ENCODE measurements at places on chromosomes 4 and X. TPM values are rescaled to one million over a fixed set of nuclear protein-coding genes. Genes with fewer than 3 reads are reported as not detected.
A peak's percentile ranks its signal among the peaks of the same experiment; 100 is the strongest.

MAGEC1 gene
- total RNA-seq, result not detected

SH3D19 gene
- 48.2 TPM for total RNA-seq

PLP2 gene
- 62.5 TPM for total RNA-seq

SSX4B gene
- not detected for total RNA-seq

ADH4 gene
- not detected for total RNA-seq

IQCM gene
- total RNA-seq, result not detected

DNA sequence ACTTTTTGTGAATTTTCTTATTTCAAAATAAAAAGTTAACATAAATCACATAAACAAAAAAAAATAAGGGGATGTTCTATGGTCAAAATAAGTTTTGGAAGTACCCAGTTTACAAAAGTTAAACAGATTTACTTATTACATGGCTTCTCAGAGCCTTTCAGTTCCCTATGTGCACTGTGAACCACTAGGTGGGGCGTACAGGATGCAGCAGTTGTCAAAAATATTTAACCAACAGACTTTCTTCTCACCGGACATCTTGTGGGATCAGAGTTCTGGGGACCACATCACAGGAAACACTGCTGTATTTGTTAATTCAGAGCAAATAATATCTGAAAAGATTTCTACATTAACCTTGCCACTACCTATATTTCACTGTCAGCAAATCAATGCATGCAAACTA lies 74.1 kb downstream of the SMARCA1 start:
- no peak for DNase-seq

DNA sequence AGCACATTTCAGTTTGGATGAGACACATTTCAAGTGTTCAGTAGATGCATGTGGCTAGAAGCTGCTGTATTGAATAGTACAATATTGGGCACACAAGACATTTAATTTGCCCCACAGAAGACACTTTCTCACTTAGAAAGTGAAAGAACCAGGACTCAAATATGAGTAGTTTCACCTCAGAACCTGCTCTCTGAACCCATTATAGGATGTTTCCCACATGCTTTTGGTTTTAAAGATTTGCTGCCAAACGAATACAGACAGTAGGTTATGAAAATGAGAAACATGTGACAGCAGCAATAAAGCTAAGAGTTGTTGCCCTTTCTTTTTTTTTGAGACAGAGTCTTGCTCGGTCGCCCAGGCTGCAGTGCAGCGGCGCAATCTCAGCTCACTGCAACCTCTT lies 32.3 kb downstream of the C4orf54 start:
- no peak for DNase-seq

- DNase-seq, result peak; percentile 45
These were observed 461 bp downstream of the FBXW7 start for GRCh38 chr4:152535360-152535902.

DNA sequence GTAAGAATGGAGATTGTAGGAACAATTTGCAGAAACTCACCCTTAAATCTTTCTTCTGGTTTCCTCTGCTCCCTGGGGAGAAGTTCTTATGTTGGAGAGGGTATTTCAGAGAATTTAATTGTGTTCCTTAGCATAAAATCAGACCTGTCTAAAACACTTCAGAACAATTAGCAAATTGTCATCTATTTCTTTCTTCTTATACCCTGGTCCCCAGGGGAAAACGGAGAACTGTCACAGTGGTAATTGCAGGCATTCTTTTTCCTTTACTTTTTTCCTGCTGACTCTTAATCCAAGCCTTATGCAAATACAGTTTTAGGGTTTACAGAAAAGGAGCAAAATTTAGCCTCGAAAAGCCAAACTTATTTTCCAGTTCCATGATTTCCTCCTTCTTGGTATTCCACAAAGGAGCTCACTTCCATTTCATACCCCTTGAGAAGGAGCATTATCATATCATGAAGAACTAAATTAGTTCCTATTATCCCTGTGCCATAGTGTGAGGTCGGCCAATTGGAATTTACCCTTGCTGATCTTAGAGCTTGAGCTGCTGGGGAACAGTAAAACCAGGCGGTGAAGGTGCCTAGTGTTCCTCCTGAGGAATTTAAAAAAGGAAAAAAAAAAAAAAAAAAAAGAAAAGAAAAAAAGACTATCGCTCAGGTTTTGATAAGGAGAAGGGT lies 173.8 kb downstream of the IL15 start:
- DNase-seq, result no peak

DNA sequence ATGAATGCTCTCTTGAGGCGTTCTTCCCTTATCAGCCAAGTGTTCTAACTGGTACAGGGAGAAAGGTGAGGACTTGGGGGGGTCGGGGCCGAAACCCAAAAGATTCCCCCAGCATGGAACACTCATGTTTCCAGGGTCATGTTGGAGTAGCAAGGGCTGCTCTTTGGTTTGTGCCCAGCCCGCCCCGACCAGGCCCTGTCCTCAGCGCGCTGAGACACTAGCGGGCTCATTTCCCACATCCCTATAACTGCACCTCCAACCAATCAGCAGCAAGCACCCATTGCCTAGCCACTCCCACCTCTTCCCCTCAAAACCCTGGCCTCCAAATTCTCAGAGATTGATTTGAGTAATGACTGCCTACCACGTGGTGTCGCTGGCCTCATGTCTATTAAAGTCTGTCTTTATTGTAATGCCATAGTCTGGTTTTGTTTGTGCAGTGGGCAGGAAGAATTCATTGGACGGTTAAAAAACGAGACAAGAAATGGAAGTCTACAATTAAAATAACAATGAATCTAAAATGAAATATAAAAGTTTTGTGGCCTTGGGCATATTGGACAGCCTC lies 1928.4 kb downstream of the STIM2 start:
- peak; percentile 3 for DNase-seq

GRCh38 chr4:169922632-169923276 lies 103.4 kb downstream of the MFAP3L start:
- peak; percentile 62 for DNase-seq

- no peak for DNase-seq
These were observed 6.4 kb upstream of the FRMPD3 start for GRCh38 chrX:107442914-107443527.

GRCh38 chr4:112112590-112113170 lies 32.6 kb upstream of the FAM241A start:
- no peak for DNase-seq

- DNase-seq, result no peak
These were observed 54.6 kb downstream of the NIPAL1 start for GRCh38 chr4:48071191-48071590.

GRCh38 chrX:31860686-31861085 lies 788.8 kb upstream of the FTHL17 start:
- DNase-seq, result no peak

DNA sequence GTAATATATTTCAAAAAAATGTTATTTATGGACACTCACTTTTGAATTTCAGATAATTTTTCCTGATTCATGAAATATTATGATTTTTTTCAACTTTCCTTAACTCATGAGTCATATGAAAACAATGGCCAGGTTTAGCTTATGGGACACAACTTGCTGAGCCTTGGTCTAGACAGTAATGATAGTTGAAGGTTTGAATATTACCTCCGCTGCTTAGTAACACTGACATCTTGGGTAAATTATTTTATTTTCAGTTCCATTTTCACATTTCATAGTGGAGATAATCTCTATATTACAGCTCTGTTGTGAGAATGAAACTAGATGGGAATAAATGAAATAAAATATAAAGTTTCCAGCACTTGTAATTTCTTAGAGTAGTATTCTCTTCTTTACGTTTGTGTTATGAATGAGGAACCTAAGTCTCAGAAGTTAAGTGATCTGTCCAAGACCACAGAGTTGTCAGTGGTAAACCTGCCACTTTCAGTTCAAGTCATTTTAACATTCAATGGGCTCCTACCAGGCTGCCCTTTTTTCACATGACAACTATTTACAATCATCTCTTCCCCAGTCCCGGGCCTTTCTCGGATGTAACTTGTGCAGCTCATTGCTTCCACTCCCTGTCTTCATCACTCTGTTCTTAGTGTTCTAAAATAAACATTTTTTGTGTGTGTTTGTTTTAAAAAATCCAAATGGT lies 46.8 kb upstream of the GC start:
- no peak for DNase-seq

GRCh38 chr4:142933207-142933606 lies 87.1 kb upstream of the INPP4B start:
- peak; percentile 29 for DNase-seq

GRCh38 chrX:153520287-153520917 lies 3.0 kb downstream of the ATP2B3 start:
- no peak for DNase-seq

- DNase-seq, result no peak
These were observed 22.1 kb downstream of the ANAPC10 start for GRCh38 chr4:145075742-145076468.
